Umbilical cord (tissue), 2 donors: ENCODE measurements at places on chromosomes 7 and 10. TPM values are rescaled to one million over a fixed set of nuclear protein-coding genes. Genes with fewer than 3 reads are reported as not detected.

Gene MTPN
- total RNA-seq, result 87.2 TPM

Gene FBXO24
- not detected for total RNA-seq

Gene KLF14
- 0.48 TPM for total RNA-seq

Gene GPR26
- 0.72 TPM for total RNA-seq

DNA sequence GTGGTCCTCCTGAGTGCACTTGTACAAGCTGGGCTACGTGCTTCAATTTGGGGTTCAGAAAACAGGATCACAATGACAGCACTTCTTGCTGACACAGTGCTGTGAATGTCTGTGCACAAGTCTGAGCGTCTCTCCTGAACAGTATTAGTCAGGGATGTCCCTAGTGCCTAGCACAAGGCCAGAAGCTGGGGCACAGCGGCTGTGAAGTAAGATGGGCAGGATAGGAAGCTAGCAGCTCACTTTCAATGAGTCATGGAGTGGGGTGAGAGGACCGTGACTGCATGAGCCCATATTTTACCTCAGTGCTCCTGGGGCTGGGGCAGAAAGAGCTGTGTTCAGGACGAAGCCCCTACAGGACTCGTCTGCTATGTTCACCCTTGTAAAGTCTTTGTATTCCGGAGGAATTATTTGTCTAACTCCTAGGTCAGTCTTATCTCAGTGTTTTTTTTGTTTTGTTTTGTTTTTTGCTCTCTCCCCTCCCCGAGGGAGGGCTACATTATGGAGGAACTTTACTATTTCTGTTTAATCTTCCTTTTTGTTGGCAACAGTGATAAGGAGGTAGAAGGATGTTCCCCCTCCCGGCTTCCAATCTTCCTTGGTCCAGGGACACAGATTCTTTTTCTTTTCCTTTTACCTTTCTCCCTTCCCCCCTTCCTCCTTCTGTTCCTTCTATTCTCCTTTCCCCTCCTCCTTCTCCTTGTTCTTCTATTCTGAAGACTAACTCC is 2.8 kb upstream of the LRMDA start:
- DNase-seq, result no peak

GRCh38 chr7:40382145-40382544 is 247.3 kb downstream of the SUGCT start:
- no peak for DNase-seq

- DNase-seq, result no peak
These were observed 48.1 kb downstream of the NEURL1 start for GRCh38 chr10:103541616-103542015.

DNA sequence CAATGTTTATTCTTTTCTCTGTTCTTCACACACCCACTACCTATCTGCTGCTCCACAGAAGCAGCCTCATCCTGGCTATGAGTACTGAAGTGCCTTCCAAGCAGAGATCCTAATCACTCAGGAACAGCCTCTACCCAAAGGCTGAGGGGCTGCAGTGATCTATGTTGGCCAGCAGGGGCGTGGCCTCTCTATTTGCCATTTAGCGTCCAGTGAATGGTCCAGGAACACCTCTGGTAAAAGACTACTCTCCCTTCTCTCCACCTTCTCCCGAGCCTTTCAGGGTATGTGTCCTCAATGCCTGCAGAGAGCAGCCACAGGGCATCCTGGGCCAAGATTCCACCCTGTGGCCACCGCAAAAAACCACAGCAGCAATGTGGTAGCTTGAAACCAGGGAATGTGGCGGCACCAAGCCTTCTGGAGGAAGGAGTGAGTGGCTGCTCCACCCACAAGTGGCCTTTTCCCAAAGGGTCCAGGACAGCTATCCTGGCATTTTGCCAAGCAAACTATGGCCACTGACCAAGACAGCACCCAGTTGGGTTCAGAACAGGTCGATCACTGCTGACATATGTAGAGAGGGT is 70.9 kb downstream of the SYPL1 start:
- no peak for DNase-seq

- peak; percentile 51 for DNase-seq
These were observed 99.7 kb upstream of the CCDC6 start for GRCh38 chr10:60006062-60006461.

- DNase-seq, result no peak
These were observed 135.6 kb downstream of the TMEM168 start for GRCh38 chr7:112654322-112655216.

DNA sequence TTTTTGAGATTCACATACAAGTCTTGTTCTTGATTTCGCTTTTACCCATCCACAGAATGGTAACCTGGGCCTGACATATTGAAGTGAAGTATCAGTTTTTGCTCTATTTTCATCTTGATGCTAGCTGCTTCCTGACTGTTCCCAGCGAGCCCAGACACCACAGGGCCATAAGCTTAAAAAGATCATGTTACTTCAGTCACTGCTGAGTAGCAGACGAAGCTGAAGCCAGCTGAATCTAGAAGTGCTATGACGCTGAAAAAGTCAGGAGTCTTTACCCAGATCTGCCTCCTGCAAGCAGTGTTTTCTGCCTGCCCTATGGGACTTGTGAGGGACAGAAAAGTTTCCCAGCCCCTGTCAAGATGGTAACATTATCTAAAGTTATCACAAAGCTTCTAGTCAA is 2.7 kb upstream of the PRXL2A start:
- DNase-seq, result peak; percentile 79

GRCh38 chr10:103696411-103697145 is 158.8 kb downstream of the SH3PXD2A start:
- peak; percentile 72 for DNase-seq

DNA sequence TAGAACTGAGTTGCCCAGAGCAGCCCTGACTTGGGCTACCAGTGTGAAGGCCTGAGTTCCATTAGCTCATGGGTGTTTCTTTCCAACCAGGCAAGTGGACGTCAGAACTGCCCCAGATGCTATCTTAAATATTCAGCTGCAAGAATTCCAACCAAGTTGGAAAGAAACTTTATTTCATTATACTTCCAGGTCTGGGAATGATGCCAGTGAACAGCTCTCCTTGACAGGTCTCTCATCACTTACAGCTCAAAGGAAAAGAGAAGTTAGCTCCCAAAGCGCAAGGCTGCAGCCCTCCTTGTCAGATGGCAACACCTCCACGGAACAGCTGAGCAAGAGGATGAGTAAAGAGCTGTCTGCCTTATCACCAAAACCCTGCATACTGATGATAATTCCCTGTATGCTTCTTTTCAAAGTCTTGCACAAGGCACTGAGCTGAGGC is 255.5 kb upstream of the AOAH start:
- DNase-seq, result peak; percentile 88
